ENCODE measurements at places on chromosomes 1 and 21.

DNA sequence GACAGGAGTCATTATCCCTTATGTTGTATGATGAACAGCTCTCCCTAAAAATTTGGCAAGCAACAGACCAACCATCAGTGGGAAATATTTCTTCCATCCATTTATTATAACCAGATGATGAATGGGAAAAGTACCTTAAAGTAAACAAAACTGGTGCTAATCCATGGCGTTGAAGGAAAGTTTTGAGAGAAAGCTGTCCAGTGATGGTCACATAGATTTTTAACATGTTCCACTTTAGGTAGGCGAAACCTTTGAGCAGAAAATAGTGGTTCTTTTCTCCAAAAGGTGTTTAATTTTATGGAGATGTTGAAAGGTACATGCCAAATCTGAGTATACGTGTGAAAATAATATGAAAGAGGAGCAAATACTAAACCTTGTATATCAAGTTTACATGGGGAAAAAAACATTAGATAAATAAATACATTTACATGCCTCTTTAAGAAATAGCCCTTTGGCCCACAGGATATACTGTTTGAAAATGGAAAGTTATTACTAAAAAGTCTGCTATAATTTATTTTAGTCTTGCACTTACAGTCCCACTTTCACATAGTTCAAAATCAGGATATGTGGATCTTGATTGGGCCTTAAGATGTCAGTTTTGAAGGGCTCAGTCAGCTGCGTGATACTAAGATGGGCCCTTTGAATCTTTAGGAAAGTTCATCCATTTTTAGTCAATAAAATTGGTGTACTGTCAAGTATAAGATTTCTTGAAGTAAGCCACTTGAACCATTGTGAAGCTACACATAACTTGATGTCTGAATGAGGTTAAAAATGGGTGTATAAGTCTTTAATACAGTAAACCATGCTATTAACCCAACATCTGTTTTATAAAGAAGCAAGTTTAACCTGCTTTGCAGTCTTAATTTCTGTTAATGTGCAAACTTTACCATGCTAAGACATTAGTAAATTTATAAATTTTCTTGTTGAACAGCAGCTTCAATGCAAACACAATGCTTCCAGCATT, 10.5 kb downstream of the RPL5 start:
- DNase-seq = no peak

- DNase-seq = no peak
Measured at GRCh38 chr1:47485817-47486216, 48.0 kb downstream of the FOXD2 start.

DNA sequence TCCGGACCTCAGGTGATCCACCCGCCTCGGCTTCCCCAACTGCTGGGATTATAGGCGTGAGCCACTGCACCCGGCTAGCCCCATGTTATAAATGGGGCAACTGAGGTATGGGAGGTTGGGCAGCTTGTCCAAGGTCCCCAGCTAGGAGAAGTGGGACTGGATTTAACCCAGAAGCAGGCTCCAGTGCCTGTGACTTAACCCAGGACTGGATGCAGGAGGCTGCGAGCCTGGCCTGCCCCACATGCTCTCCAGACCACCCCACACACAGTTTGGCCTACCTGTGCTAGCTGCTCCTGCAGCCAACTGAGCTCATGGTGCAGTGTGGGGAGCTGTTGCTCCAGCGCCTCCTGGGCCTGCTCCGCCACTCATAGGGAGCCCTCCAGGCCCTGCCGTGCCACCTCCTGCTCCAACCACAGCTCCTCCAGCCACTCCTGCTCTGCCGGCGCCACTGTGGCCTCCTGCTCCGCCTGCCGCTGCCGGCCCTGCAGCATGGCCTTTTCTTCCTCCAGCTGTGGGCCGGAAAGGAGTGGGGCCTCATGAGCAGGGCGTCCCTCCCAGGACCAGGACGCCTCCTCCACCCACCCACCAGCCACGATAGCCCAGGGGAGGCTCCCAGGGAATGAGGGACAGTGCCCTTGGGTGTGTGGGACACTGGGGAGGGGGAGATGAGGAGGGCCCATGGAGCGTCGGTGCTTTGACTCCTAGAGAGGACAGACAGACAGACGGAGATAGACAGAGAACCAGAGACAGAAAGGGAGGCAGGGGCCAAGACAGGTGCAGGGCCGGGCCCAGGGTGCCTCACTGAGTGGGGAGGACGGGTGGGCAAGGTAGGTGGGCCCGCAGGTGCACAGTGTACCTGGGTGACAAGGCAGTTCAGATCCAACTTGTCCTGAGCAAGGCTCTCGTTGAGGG, 12.4 kb upstream of the NBPF1 start:
- DNase-seq = no peak

- DNase-seq = no peak
Measured at GRCh38 chr1:87129038-87129437, 199.6 kb upstream of the LMO4 start.

DNA sequence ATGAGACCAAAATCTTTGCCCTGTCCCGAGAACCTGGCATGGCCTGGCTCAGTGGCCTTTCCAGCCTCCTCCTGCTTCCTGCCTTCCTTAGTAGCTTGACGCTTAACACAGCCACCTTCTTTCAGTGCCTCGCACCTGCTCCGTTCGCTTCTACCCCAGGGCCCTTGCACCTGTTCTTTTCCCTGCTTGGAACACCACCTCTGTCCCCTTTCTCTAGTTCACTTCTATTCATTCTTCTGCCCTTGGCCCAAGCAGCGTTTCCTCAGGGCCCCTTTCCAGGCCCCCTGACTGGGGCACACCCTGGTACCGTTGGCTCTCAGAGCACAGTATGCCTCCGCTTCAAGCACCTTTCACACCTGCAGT, 9.0 kb upstream of the HTR6 start:
- no peak for DNase-seq

Data from SIG-M5 (cell line).